ENCODE measurements at places on chromosomes 4 and X. TPM values are rescaled to one million over a fixed set of nuclear protein-coding genes. Genes with fewer than 3 reads are reported as not detected.
A peak's percentile ranks its signal among the peaks of the same experiment; 100 is the strongest.

Gene SPP1
- total RNA-seq: 6.0 TPM

Gene STATH
- total RNA-seq: not detected

Gene SSX4
- total RNA-seq: not detected

GRCh38 chr4:105551965-105552746 lies at the start of gene ARHGEF38:
Gene ARHGEF38 (plus strand): TSS chr4:105552620. CDS start chr4:105552766, 146 bp downstream.
- no peak for DNase-seq

DNA sequence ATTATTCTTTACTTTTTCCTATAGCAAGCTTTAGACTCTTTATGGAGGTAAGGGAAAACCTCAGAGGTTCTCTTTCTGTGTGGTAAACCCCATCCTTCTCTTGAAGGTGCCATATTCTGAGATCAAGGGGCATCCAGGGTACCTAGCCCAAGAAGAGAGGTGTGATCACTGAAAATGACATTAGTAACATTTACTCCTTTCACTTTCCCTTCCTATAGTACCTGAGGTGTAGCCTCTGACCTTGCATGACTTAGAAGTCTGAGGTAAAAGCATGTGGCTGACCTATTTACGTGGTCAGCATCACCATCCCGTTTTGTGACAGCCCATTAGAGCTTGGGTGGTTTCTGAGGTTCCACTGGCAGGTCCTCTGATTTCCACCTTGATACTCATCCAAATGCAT lies 25.7 kb downstream of the SGMS2 start:
- no peak for DNase-seq

DNA sequence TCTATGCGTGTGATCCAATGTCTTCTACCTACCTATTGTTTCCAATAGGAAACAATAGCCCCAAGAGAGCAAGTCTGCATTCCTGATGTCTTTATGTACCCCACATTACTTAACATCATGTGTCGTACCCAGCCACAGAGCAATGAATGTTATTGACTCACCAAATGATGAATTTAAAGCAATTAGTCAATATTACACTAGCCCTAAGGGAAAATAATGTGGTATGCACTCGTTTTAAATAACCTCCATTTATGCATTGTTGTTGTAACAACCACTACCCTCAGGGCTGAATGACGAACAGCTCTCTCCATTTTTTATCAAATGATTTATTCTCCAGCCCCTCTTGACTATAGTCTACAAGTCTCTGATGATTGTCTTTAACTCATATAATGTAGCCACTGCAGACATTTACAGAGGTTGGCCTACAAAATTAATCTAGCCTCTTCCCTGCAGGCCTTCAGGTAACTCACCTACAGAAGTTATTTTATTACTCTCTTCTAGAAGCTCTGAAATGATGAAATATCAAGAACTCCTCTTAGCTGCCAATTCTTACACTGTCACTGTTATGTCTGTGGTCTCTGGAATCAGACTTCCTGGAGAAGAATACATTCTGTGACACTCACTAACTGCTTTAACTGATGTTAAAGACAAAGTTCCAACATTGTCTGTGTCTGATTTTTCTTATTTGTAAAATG lies 601.7 kb upstream of the GRIA3 start:
- no peak for DNase-seq

GRCh38 chrX:150475461-150475860 lies 93.0 kb upstream of the MTM1 start:
- DNase-seq: no peak

Gene NPNT
- 6.4 TPM for total RNA-seq

Gene YY2
- 0.75 TPM for total RNA-seq

Gene COMMD8
- total RNA-seq: 5.8 TPM

Gene USP26
- total RNA-seq: not detected

GRCh38 chrX:40872351-40872750 lies 137.0 kb upstream of the MED14 start:
- DNase-seq: no peak

Gene ADH4
- total RNA-seq: 1.00 TPM

DNA sequence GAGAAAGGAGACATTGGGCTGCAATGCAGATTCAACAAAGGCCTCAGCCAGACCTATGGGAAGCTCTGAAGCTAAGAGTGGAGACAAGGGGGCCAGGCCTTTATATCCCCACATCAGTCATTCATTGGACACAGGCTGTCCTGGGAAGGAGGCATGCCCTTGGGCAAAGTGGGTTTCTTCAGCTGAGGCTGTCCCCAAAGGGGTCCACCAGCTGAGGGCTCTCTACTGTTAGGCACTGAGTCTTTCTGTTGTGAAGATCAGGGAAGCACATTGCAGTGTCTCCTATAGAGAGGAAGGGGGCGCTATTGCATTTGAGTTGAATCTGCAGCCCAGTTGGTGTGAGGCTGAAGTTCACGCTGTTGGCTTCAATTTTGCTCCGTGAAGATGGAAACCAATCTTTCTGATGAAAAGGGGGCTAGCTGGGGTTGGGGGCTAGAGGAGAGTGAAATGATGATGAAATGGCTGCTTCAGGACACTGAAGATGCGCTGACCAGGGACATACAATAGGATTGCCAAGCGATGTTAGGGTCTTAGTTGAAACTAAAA lies 48.0 kb downstream of the SLC25A5 start:
- peak; percentile 5 for DNase-seq

- no peak for DNase-seq
Observed at GRCh38 chr4:110224142-110224541, 25.7 kb upstream of the ELOVL6 start.

GRCh38 chr4:7173841-7174449 lies 18.4 kb upstream of the SORCS2 start:
- no peak for DNase-seq

- no peak for DNase-seq
Observed at GRCh38 chr4:87912164-87913004, 63.1 kb upstream of the SPP1 start.

DNA sequence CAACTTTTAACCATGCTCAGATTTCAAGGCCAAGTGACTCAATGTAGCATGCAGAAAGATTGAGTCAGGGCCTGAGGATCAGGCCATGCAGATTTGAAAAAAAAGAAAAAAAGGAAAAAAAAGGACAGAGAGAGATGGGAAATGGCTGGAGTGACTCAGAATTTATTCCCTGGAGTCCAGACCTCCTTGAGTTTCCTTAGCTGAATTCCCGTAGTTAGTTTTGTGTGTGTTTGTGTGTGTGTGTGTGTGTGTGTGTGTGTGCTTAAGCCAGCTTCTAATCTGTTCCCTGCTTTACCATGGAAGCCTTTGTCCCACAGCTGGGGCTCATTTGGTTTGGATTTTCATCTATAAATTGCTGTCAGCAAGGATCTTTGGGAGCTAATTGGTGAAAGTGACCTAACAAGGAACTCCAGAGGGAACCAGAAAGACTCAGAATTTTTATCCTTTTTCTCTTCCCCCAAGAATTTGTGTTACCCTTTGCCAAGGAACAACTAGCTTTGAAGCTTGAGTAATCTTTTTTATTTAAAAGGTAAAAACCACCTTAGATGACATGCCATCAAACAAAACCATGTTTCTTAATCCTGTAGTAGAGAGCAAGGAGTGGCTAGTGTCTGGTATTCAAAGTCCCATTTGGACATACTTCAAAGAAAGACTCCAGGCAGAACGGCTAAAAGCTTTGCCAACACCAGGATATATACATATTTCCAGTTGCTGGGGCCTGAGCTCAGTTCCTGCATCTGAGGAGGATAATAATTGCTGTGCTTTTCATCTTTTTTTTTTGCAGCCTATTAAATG lies 109.0 kb upstream of the DDIT4L start:
- no peak for DNase-seq

All from gastrocnemius medialis (tissue), 4 donors.